ENCODE measurements at places on chromosomes 16 and 17. TPM values are rescaled to one million over a fixed set of nuclear protein-coding genes. Genes with fewer than 3 reads are reported as not detected.

Gene LAT
- 241 TPM for total RNA-seq

Gene SULT1A1
- total RNA-seq: 5.0 TPM

Gene CLEC19A
- not detected for total RNA-seq

Gene KRTAP9-4
- not detected for total RNA-seq

Gene MT1M
- not detected for total RNA-seq

Gene MMP25
- total RNA-seq: 0.66 TPM

Gene CA7
- not detected for total RNA-seq

Gene NLRP1
- 14.7 TPM for total RNA-seq

Gene PYCARD
- total RNA-seq: 2.5 TPM

Gene HOXB3
- 1.0 TPM for total RNA-seq

Gene CCL1
- total RNA-seq: 1.4 TPM

Gene RDM1
- total RNA-seq: not detected

Gene CCL14
- total RNA-seq: not detected

Gene TBX6
- 0.48 TPM for total RNA-seq

Gene ABCA9
- not detected for total RNA-seq

Gene ACSM5
- total RNA-seq: not detected

Gene HSD17B2
- total RNA-seq: not detected

Gene HAGHL
- total RNA-seq: 8.8 TPM

GRCh38 chr17:35900280-35900679, 20.1 kb upstream of the CCL5 start:
- DNase-seq: no peak

- DNase-seq: no peak
Measured at GRCh38 chr16:77882358-77882757, 94.0 kb downstream of the VAT1L start.

- no peak for DNase-seq
Measured at GRCh38 chr16:73163238-73163815, 115.4 kb upstream of the ZFHX3 start.

DNA sequence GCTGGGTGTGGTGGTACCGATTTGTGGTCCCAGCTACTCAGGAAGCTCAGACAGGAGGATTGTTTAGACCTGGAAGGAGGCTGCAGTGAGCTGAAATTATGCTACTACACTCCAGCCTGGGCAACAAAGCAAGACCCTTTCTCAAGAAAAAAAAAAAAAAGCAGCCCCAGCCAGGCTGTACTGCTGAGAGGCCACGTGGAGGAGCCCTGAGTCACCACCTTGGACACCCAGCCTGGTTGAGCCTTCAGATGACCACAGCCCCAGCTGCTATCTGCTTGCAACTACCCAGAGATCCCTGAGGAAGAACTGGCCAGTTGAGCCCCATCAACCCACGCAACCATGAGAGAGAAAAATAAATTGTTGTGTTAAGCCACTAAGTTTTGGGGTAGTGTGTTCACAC, 23.6 kb upstream of the GPRC5C start:
- DNase-seq: no peak

- peak; percentile 79 for DNase-seq
Measured at GRCh38 chr17:81097134-81097942, 62.4 kb downstream of the BAIAP2 start.

GRCh38 chr17:60573236-60574051, 26.5 kb upstream of the PPM1D start:
- DNase-seq: no peak

- no peak for DNase-seq
Measured at GRCh38 chr17:77727037-77727615, 231.4 kb upstream of the TNRC6C start.

DNA sequence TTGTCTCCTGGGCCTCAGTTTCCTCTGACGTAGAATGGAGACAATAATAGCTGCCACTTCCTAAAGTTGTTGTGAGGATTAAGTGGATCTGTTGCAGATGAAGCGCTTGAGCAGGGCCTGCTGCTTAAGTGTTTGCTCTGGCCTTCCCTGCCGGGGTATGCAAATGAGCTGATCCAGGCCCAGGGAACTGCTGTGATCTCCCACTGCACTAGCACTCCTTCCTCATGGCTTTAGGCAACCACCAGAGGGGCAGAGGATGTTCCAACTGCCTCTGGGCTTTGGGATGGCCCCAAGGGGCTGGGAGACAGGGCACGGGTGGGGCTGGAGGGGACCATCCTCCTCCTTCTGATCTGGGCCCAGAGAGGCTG, 6.2 kb downstream of the SBK1 start:
- DNase-seq: no peak

GRCh38 chr16:30561089-30561816, 3.1 kb upstream of the ZNF764 start:
- no peak for DNase-seq

- no peak for DNase-seq
Measured at GRCh38 chr16:15492091-15492740, 57.8 kb downstream of the BMERB1 start.

DNA sequence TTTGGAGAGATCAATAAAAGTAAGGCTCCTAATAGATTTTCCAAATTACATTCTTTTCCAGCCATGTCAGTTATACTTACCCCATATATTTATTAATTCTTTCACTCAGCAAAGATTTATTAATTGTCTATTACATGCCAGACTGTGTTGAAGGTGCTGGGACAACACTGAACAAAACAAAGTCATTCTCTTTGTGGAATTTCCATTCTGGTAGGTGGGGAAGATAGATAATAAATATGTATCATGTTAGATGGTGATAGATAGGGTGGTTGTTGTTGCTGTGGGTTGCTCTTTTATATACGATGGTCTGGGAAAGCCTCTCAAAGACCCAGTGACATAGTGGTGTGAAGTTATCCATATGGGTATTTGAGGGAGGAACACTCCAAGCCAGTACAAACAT, 39.1 kb downstream of the BCAS3 start:
- no peak for DNase-seq

DNA sequence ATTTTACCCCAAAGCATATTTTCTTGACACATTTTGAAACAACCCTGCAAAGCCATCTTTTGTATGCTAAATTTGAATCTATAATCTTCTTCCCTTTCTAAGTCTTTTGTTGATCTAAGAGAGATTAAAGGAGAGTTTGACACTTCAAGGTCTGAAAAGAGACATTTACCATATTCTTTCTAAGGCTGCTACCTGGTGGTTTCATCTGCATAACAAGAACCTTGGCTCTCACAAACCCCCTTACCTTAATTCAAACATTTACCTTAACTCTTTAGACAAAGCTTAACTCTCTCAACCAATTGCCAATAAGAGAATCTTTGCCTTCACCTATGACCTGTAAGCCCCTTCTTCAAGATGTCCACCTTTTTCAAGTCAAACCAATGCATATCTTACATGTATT, 1143.6 kb downstream of the CDH11 start:
- no peak for DNase-seq

DNA sequence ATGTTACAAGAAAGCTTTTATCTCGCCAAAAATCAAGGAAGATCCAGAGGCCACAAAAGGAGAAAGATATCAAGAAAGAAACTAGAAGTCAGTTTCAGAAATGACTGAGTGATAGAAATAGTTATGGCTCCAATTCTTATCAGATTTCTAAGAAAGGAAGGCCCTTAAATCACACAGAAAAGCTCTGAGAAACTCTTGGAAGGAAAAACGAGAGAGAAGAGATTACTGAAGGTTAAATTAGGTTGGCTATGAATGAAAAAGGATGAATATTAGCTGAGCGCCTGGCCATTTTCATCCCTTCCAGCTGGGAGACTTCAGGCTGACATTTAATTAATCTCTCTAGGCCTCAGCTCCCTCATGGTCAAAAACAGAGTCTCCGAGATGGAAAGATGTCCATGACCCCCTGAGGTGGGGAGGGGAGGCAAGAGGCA, 72.3 kb downstream of the CYTH1 start:
- no peak for DNase-seq

GRCh38 chr16:87295661-87296531, 21.3 kb downstream of the C16orf95 start:
- no peak for DNase-seq

DNA sequence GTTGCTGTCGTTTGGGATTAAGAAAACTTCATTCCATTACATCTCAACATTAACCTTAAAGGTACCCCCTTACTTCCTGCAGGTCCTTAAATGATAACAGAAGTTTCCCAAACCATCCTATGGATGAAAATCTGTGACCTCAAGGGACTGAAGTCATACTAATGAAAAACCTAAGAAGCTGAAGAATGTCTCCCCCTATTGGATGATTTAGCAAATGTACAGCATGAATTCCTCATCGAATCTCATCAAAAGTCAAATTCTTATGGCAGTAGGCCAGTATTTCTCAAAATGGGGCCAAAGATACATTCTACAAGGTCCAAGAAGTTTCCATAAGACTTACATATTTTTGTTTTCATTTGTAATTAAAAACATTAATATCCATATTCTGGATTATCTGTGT, 13.5 kb downstream of the SCO1 start:
- no peak for DNase-seq
